ENCODE measurements at places on chromosomes 3 and 15.

- no peak for DNase-seq
These were observed 63.4 kb downstream of the PPARG start for GRCh38 chr3:12352253-12352652.

DNA sequence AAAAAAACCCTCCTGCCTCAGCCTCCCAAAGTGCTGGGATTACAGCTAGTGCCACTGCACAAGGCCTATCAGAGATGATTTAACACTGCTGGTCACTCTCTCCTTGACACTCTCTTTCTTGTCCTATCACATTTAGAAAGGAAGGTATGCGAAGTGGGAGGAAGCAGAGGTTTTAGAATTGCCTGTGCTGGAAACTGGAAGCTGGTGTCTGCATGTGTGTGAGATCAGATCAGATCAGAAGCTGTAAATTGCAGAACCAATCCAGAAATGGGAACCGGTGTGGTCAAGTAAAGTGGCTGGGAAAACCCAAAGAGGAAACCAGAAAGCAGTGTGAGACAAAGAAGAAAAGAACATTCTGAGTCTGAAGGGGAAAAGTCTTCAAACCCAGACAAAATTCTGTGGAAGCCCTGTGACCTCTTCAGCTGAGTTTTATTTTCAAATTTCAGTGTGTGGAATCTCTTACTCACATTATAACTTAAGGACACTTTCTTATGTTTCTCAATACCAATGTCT, 2.8 kb downstream of the EFHB start:
- DNase-seq = peak; percentile 45

- peak; percentile 77 for DNase-seq
These were observed 6.4 kb upstream of the ANKDD1A start for GRCh38 chr15:64905119-64905831.

GRCh38 chr15:98062869-98063268, 102.4 kb downstream of the ARRDC4 start:
- DNase-seq = no peak

GRCh38 chr3:27714692-27715453, 7.2 kb downstream of the EOMES start:
- DNase-seq = peak; percentile 20

- no peak for DNase-seq
These were observed 125.9 kb upstream of the DLG1 start for GRCh38 chr3:197424266-197424665.

DNA sequence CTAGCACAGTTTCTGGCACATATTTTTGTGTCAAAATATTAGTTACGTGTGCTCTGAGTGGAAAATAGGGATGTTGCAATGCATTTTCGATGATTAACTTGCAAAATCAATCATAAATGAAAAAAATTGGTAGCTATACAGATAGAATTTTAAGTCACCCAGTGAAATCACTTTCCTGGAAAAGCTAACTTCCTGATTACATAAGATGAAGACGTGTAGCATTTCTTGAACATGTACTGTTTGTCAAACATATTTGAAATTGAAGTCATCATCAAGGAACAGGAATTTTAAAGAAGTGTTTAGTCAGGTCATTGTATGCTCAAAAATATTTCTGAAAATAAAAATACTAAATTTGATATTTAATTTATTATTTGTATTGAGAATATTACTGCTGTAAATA, 977.7 kb downstream of the PLOD2 start:
- DNase-seq = no peak

GRCh38 chr3:108599677-108600409, 10.3 kb downstream of the DZIP3 start:
- DNase-seq = peak; percentile 5

DNA sequence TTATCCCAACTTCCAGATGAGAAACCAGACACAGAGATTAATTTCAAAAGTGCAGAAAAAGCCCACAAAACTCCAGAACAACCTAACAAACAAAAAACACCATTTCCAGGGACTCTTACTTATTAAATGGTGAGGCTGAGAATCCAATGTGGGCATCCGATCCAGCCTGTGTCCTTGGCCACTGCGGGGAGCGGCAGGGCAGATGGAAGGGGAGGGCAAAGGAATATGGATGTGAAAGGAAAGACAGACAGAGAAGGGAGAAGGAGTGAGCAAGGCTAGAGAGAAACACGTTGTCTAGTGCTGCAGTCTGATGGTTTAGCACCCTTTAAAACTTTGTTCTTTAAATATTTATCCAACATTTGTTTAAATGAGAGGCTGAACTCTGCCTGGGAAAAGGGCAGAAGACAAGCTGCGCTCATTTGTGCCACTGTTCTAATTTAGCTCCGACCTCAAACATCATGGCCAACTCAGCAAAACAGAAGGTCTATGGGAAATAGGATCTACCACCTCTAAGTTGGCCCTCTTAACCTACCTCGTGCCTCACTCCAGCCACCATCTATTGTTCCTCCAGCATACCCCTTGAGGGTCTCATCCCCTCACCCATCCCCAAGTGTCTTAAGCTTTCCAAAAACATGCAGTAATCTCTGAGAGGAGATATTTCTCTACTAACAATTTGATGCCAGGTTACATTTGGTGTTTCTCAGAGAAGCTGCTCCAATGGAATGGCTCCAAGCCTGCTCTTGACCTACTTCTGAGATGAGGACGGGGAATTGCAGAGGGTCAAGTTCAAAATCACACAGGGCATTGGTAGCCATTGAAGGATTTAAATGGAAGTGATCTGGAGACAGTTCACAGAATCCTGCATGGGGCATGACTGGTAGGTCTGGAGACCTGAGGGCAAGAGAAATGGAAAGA, 77.4 kb downstream of the CD47 start:
- DNase-seq = no peak

GRCh38 chr3:8524249-8524648, 22.6 kb downstream of the LMCD1 start:
- no peak for DNase-seq

DNA sequence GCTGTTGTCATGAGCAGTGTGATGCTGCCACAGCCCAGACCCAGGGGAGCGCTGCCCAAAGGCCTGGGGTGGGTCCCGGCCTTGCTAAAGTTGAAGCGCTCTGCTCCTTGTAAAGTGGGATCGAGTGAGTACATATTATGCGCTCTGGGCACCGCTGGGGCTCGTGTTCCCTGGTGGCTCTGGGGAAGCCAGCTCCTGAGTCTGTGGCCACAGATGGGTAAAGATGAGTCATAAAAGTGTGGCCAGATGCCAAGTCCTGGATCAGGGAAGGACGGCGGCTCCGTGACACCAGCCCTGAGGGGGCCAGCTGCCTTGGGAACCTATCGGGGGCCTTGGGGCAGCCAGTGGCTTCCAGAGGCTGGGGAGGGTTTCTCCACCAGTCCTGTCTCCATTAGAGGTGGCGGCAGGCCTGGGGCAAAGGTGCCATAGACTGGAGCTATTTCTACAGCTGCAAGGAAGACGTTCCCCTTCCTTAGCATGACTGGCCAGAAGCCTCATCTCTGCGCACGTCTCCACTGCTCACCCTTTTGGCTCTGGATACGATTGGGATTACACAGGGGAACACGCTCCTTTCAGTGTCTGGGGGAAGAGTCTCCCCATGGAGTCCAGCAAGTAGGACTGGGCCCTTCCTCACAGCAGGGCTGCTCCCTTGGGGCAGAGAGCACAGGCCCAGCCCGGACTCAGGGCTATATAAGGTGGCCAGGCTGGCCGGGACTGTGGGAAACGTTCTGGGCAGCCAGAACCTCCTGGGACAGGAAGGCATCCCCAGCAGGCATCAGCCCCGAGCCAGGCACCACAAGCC, 1.2 kb upstream of the ITIH4 start:
- no peak for DNase-seq

GRCh38 chr3:25469558-25469957, 41.5 kb downstream of the RARB start:
- no peak for DNase-seq

- no peak for DNase-seq
These were observed 10.4 kb downstream of the PLA2G4E start for GRCh38 chr15:42010434-42010833.

GRCh38 chr3:152267831-152268554, 736 bp upstream of the MBNL1 start:
- no peak for DNase-seq

DNA sequence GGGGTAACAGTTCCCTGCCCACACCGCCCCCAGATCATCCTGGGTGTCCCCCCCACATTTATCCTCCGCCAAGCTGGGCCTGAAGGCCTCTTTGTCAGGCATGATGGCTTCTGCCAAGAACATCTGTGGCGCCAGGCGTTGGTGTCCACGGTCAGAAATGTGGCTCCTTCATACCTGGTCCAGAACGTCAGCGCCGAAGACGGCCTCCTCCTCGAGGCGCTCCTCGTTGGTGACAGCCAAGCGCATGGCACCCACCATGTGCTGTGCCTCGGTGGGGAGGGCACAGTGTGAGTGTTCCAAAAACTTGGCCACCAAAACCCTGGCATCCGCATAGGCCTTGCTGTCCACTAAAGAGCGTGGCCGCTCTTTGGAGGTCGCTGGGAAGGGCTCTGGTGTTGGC, 146.5 kb downstream of the NSMCE3 start:
- DNase-seq = no peak

GRCh38 chr3:127256733-127257271, 31.0 kb downstream of the PRR20G start:
- DNase-seq = no peak

- no peak for DNase-seq
These were observed 92.6 kb upstream of the CTNNB1 start for GRCh38 chr3:41106691-41107090.

- no peak for DNase-seq
These were observed 88.1 kb downstream of the RTP4 start for GRCh38 chr3:187456250-187456649.

DNA sequence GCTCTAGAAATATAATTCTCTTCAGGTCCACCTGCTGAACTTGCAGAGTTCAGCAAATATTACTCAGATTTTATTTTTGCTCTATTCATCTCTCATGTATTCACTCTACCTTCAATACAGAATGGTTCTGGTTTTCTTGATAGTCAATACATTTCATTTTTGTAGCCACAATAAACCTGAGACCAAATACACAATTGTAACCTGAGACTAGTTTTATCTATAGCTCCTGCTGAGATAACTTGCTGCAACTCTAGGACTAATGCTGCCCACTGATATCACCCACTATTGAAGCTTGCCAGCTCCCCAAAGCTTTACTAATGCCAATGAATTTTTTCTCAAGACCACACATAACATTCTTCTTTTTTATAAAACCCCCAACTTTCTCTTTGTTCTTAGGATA, 229.3 kb downstream of the NSUN3 start:
- no peak for DNase-seq

DNA sequence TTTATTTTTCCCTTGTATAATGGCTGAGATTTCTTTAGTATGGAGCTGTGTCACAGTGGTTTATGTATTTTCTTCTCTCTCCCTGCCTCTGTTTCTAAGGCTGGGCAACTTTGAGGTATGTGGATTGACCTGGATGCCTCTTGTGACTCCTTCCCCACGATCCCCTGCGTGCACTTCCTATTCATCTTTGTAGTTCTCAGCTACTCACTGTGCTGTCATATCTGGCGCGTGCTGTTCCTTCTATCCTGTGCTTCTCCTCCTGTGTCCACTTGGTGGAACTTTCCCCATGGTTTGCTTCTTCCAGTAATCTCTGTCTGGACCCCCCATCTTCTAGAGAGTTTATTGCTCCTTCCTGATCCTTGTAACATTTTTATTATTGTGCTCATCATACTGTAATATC, 97.3 kb downstream of the AKAP13 start:
- DNase-seq = no peak

DNA sequence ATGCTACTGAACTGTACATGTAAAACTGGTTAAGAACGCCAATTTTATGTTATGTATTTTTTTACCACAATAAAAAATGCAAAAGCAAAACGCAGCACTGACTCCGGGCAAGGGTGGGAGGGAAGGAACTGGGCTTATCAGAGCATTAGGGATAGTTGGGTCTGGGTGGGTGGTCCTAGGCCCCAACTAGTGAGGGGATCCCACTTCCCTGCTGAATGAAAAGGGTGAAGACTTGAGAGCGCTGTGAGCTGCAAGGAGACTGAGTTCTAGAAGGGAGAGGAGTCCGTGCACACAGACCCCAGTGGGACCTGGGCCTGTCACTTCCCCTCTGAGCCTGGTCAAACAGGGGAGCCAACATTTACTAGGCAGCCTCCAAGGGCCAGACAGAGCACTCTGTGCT, 98.6 kb downstream of the TPRA1 start:
- DNase-seq = no peak

- no peak for DNase-seq
These were observed 1.7 kb upstream of the FAM3D start for GRCh38 chr3:58668247-58668646.

- DNase-seq = no peak
These were observed 331.1 kb downstream of the TBC1D5 start for GRCh38 chr3:17411157-17411877.

- no peak for DNase-seq
These were observed 274.7 kb downstream of the CD47 start for GRCh38 chr3:107816107-107816506.

DNA sequence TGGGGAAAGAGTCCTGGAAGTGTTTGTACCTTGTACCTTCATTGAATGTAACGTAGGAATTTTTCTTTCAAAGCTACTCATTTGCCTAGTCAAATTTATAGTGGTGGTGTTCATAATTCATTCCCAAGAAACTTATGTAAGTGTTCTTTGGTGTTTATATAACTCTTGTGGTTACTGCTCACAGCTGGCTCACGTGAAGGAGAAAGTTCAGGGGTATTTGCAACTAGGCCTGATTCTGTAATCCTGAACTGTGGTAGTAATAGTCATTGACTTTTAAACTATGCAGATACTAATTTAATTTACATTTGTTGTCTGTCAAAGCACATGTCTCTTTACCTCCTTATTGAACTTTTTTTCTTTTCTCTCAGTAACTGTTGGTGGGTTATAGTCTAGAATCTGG, 50.5 kb upstream of the TEX264 start:
- DNase-seq = no peak

- DNase-seq = no peak
These were observed at the start of gene MAGEL2 for GRCh38 chr15:23647421-23648370. TSS of gene MAGEL2 (minus strand) at chr15:23647867. CDS start at chr15:23647742, 125 bp downstream.

- DNase-seq = no peak
These were observed 292.1 kb downstream of the VPS13C start for GRCh38 chr15:61768131-61768530.

- peak; percentile 20 for DNase-seq
These were observed 392.4 kb upstream of the PROK2 start for GRCh38 chr3:72177075-72178050.

DNA sequence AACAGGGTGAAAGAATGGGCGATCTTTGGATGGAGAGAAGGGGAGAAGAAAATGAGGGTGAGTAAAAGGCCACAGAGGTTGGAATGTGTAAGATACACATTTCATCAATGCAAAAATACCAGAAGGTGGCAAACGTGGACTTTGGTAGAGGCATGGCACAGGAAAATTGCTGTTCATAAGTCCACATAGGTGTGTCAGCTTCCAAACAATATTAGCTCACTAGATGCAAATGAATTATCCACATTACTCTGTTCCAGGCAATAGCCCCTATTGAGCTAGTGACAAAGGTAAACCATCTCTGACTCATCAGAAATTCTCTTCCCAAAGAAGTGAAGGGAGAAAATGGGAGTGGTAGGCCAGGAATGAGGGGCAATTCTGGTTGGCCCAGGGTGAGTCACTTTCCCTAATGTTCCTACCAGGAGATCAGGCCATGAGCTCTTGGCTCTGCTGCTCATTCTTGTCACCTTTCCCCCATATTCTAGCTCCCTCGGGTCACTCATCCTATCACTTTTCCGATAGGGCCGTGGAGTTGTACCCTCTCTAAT, 19.9 kb downstream of the ACKR2 start:
- no peak for DNase-seq

Measured in CD4-positive, alpha-beta T cell treated with Interleukin-4 for 1 hour (primary cell).